Stimulated activated CD8-positive, alpha-beta memory T cell treated with anti-CD3 and anti-CD28 coated beads, Interleukin-15, amount 100 ng/mL, for 24 hours (primary cell): ENCODE measurements at places on chromosomes 2 and 18.
A peak's percentile ranks its signal among the peaks of the same experiment; 100 is the strongest.

DNA sequence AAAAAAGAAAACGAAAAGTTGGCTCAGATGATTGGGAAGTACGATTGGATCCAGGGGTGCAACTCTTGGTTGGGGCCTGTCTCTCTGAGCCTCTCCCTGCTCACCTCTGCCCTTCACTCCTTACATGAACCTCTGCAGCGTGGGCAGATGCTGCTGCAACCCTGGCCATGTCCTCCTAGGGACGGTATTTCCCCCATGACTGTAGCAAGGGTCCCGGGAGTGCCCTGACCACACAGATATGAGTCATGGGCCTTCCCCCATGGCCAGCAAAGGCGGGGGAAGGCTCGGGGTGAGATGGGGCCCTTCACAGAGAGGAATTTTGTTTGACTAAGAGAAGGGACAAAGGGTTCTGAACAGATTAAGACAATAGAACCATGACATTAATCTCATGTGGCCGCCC lies 129.0 kb downstream of the NCK2 start:
- DNase-seq: peak; percentile 13

- DNase-seq: no peak
These were observed 273.4 kb upstream of the SIX2 start for GRCh38 chr2:45282646-45283045.

DNA sequence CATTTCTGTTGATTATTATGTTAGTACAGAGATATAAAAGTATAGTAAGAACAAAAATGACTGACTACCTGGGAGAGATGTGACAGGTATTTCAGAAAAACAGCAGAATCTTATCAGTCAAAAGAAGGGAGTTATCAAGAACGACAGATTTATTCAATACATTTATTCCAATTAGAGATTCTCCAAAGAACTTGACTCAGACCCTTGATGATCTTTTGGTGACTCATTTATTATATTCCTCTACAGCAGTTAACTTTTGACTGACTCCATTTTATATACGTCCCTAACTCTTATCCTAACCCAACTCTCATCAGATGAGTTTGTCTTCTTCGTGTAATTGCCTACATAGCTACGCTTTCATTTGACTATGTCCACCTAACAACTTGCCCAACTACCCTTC lies 91.1 kb downstream of the C2orf74 start:
- DNase-seq: no peak

DNA sequence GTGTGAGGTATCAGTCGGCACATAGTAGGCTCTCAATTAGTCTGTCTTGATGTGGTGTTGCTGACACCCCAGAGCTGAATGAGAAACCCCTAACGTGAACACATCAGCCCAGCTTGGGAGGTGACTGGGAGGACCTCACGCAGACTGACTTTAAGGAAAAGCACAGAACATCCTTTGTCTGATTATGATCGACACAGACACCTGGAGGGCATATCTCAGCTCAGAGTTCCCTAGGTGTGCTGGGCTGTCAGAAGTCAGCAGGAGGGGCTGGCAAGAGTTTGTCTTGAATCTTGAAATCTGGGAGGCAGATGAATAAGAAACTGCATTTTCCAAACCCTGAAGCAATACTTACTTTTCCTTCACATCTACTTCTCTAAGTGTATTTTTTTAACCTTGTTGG lies 16.8 kb upstream of the MYCN start:
- no peak for DNase-seq

DNA sequence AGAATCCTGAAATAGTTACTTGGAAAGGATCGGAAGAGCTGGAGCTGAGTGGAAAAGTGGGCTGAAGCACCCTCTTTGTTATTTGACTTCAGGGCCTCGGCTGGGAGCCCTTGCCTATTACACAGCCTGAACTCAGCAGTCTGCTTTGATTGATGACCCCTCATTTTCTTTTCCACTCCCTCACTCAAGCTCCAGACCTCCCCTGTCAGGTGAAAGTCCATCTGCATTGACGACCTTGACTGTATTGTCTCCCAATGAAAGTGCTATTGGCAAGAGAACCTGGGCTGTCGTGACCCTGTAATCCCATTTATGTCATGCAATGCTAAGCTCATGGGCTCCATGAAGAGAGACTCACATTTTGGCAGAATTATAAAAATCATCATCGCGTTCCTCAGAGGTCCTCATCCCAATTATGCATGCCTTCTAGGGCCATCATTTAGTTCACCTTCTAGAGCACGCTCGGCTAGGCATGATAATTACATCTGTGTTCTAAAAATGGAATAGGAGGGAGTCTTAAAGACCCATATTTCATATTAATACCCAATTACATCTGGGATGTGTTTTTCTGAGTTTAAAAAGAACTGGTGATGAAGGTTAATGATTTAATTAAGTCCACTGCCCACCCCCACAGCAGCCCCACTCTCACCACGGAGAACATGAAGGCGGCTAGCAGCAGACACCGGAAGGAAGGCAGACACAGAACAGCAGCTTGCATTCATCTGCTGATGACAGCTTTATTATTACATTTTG lies 472.5 kb downstream of the PID1 start:
- DNase-seq: no peak

- no peak for DNase-seq
These were observed 684.4 kb upstream of the SYT4 start for GRCh38 chr18:43961722-43962121.

GRCh38 chr2:233075966-233076339 lies 15.8 kb downstream of the INPP5D start:
- no peak for DNase-seq

GRCh38 chr2:238136820-238137537 lies 1.5 kb upstream of the KLHL30 start:
- DNase-seq: no peak

DNA sequence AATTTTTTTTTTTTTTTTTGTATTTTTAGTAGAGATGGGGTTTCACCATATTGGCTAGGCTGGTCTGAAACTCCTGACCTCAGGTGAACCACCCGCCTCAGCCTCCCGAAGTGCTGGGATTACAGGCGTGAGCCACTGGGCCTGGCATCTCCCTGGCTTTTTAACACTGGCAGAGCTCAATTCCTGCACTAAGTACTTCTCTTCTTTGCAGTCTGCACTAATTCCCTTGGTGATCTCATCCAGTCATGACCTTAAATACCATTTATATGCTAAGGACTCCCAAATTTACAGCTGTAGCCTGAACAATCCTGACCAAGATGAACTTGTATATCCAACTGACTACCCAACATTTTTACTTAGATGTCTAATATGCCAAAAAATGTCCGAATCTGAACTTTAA lies 10.2 kb downstream of the PREPL start:
- no peak for DNase-seq

DNA sequence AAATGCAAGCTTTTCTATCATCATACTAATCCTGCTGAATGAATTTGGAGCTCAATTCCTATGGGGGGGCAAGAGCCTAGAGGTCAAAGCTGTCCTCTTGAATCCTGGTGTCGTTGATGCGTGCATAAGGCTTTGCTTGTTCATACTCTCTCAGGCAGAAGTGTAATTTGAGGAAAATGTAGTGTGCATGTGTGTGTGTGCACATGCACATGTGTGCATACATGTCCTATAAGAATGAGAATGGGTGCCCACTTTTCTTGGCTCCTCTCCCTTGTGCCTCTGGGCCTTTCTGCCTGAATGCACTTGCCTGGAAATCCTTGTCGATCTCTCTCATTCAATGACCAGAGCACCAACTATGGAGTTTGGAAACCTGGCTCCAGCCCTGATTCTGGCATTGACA lies 28.5 kb upstream of the C18orf32 start:
- no peak for DNase-seq

- no peak for DNase-seq
These were observed 43.0 kb upstream of the ZNF804A start for GRCh38 chr2:184555352-184555751.
